ENCODE measurements at places on chromosomes 4 and X. TPM values are rescaled to one million over a fixed set of nuclear protein-coding genes. Genes with fewer than 3 reads are reported as not detected.

- no peak for DNase-seq
Measured at GRCh38 chr4:57117491-57117890, 7.3 kb upstream of the IGFBP7 start.

DNA sequence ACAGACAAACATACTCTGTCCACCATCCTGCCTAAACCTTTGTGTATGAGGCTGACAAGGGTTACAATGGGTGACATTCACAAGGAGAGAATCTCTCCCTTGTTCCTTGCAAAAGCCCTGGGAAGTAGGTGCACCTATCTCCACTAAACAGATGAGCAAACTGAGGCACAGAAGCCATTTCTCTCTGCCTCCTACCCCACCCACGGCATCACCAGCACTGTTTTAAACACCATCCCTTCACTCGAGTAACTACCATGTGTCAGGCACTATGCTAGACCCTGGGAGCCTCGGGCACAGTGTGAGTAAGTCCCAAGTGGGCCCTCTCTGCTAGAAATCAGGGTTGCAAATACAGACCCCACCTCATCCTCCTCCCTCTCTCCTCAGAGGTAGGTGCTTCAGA lies 899 bp downstream of the LYAR start:
- no peak for DNase-seq

DNA sequence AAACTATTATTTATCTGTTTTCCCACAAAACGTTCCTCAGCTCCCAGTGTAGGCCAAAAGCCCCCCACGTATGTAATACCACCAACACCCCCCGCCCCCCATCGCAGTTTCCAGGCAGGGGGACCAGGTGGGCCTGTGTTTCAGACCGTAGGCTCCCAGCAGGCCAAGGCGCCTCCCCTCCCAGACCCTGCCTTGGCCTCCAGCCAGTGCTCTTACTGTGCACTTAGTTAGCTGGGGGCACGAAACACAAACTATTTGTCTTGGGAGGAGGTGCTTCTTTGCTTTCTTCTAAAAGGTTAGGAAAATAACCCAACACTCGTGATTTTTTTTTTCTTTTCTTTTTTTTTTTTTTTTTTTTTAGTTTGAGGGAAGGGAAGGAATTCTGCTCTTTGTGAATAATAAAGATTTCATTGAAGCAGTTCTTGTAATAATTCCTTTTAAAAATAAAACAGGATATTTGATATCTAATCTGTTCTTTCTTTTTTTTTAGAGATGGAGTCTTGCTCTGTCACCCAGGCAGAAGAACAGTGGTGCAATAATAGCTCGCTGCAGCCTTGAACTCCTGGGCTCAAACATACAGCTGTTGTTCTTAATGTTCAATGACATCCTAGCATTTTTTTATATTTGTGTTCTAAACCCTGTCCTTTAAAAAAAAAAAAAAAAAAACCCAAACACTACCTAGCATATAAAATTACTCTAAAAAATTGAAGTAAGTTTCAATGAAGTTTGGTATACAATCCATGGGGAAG lies 83.0 kb upstream of the CLDN34 start:
- DNase-seq = no peak

DNA sequence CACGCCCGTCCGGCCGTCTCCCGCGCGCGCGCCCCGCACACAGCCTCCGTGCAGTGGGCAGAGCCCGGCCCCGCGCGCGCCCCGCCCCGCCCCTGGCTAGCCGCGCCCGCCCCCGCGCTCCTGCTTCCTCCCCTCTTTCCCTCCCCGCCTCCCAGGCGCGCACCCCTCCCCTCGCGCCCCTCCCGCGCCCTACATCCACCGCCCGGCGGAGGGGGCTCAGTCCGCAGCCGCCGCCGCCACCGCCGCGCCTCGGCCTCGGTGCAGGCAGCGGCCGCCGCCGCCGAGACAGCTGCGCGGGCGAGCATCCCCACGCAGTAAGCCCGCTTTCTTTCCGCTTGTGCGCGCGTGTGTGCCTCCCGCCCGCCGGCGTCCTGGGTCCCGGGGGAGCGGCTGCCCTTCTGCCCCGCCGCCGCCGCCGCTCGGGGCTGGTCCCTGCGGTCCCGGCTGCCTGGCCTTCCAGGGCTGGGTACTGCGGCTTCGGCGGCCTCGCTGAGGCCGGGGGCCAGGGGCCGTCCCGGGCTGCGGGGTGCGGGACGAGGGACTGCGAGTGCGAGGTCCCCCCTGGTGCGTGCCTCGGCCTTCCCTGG lies at the start of gene FHL1:
Gene FHL1 (plus strand): TSS at position 219 of the 587 bp plus-strand sequence.
- DNase-seq = no peak

DNA sequence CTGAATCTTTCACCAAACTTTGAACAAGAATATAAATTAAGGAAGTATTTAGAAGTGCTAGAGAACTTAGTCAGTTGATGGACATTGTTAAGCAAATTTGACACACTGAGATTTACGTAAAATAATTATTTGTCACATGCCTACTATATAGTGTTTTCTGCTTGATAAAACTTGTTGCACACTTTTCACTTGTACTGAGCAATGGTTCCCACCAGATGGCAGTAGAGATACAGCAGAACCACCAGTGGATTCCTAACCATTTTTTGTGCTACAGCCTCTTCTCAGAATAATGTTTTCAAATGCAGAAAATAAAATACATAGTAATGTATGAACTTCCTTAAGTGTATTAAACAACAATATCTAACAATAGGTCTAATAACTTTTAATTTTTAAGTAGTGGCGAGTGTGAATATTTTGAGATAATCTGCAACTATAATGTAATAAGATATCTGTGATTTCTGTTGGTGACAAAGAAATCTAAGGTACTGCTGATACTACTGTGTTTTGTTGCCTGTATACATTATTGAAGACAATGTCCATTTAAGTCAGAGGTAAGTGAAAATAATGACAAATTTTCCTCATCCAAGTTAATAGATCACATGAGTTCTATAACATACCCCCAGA lies 81.2 kb downstream of the APOOL start:
- no peak for DNase-seq

GRCh38 chrX:154797006-154797405 lies 8.3 kb downstream of the MPP1 start:
- no peak for DNase-seq

GRCh38 chr4:40573593-40574311 lies 55.9 kb downstream of the RBM47 start:
- no peak for DNase-seq

DNA sequence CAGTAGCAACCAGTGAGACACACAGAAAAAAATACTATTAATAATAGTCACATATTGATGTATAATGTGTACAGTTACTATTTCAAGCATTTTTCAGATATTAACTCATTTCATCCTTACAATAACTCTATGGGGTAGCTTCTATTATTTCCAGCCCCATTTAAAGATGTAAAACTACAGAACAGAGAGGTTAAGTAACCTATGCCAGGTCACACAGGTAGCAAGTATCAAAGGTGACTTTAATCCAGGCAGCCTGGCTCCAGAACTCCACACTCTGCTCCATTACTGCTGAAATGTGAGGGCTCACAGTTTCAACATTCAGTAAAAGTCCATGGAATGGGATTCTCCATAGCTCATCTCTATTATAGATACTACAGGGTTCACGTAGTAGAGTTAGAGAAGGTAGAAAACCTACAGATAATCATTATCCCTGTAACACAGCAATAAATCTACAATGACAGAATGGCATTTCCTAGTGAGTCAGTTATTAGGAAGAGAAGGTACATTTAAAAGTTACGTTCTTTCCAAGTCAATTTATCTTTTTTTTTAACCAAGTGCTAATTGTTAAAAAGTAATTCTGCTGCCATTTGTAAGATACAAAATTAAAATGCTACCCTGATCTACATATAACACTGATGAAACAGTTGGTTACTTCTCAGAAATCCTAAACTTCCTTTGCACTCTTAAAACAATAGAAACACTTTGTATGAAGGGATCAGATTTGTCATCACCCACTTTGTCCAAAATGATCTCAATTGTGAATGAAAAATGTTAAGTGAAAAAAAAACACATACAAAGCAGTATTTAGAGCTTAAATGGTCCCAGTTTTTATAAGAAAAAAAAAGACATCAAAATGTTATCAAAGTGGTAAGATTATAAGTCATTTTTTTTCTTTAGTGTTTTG lies 18.7 kb downstream of the RELL1 start:
- no peak for DNase-seq

- no peak for DNase-seq
Measured at GRCh38 chrX:131059246-131059645, 1.1 kb downstream of the ARHGAP36 start.

The ATP1B4 gene
- not detected for polyA plus RNA-seq

The PNMA3 gene
- 4.7 TPM for polyA plus RNA-seq

The ANOS1 gene
- 34.4 TPM for polyA plus RNA-seq

The LONRF3 gene
- 0.05 TPM for polyA plus RNA-seq

The FRG2 gene
- not detected for polyA plus RNA-seq

The CPZ gene
- 67.4 TPM for polyA plus RNA-seq

The BRS3 gene
- not detected for polyA plus RNA-seq

The PRSS48 gene
- polyA plus RNA-seq = not detected

The ENPEP gene
- 0.09 TPM for polyA plus RNA-seq

The PF4V1 gene
- polyA plus RNA-seq = not detected

The GPC3 gene
- polyA plus RNA-seq = 64.8 TPM

The CCNA2 gene
- 39.0 TPM for polyA plus RNA-seq

All from H1 (cell line).